ENCODE measurements at places on chromosomes 3 and 15. TPM values are rescaled to one million over a fixed set of nuclear protein-coding genes. Genes with fewer than 3 reads are reported as not detected.

GRCh38 chr3:17901893-17902292, 159.5 kb upstream of the TBC1D5 start:
- H3K27me3 ChIP-seq = no peaks in the 10 kb centered on the region
- DNase-seq = no peak
- H3K4me1 ChIP-seq = no peaks in the 10 kb centered on the region
- no peak overlapping the region for H3K4me3 ChIP-seq

Gene FOXL2NB
- not detected for total RNA-seq

DNA sequence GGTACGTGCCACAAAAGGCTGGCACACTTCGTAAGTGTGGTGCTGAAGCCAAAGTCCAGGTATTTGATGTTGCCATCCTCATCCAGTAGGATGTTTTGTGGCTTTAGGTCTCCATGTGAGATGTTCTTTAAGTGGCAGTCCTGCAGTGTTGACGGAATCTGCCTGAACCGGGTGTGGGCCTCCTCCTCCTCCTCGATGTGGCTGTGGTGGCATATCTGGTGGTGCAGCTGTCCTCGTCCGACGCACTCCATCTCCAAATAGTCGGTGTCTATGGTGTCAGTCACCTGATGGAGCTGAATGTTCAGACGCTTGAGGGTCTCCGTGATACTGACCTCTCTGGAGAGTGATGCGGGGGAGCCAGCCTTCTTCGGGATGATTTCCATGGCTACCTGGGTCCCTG, 30.5 kb upstream of the ACAD9 start:
- no peak overlapping the region for H3K4me3 ChIP-seq
- H3K36me3 ChIP-seq = no peaks in the 10 kb centered on the region
- no peak for DNase-seq
- no peaks in the 10 kb centered on the region for H3K4me1 ChIP-seq

Gene GRIP2
- 0.33 TPM for total RNA-seq

Gene HIGD2B
- total RNA-seq = not detected

All from right lobe of liver (tissue), 6 donors.